Stimulated activated memory B cell treated with anti-CD40 and anti-IgM and Interleukin-4, amounts not matched to agents 10 μg/mL and 1 μg/mL and 100 μg/mL, for 72 hours (primary cell): ENCODE measurements at places on chromosomes 16 and 17.

- no peak overlapping the region for H3K4me3 ChIP-seq
- no peaks in the 10 kb centered on the region for H3K4me1 ChIP-seq
- H3K27ac ChIP-seq: no peak overlapping the region
- H3K27me3 ChIP-seq: no peaks in the 10 kb centered on the region
Observed at GRCh38 chr17:11086646-11087340, 154.2 kb upstream of the SHISA6 start.

- H3K36me3 ChIP-seq: peaks cover 6% of the 10 kb centered on the region
- peaks cover 11% of the 10 kb centered on the region for H3K27me3 ChIP-seq
- ATAC-seq: no peak
Observed at GRCh38 chr16:17945080-17945601, 391.4 kb downstream of the NPIPA8 start.

- peak overlapping the region; percentile 93 for H3K27ac ChIP-seq
- H3K4me1 ChIP-seq: peaks cover 34% of the 10 kb centered on the region
- ATAC-seq: no peak
- peak overlapping the region; percentile 98 for H3K4me3 ChIP-seq
- peaks cover 9% of the 10 kb centered on the region for H3K36me3 ChIP-seq
- H3K27me3 ChIP-seq: no peaks in the 10 kb centered on the region
Observed at GRCh38 chr17:2335726-2336214, 487 bp downstream of the TSR1 start.

DNA sequence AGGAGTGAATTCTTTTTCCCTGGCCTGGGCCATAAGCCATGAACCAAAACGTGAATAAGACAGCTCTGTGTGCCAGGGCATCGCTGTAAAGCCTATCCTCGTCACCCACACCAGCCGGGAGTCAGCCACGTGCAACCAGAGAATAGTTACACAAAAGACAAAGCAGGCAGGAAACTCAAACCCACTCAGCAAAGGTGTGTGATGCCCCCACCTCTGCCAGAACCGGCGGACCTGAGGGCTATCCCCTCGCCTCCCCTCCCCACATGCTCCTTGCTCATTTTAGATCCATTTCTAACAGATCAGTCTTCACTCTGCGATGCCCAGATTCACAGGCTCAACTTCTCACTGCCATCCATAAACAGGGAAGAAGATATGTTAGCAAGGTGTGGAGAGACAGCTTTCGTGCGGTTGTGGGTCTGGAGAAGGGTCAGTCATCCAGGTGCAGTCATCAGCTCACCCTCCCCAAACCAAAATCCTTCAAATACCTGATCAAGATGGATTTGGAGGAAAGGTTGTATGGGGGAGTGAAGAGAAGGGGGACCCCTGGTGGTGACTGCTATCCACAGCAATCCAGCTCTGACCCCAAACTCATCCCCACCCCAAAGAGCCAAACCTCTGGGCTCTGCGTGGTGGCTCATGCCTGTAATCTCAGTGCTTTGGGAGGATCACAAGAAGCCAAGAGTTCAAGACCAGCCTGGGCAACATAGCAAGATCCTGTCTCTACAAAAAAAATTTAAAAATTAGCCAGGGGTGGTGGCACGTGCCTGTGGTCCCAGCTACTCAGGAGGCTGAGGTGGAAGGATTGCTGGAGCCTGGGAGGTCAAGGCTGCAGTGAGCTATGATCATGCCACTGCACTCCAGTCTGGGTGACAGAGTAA lies 219.2 kb downstream of the C16orf78 start:
- H3K36me3 ChIP-seq: no peaks in the 10 kb centered on the region
- no peaks in the 10 kb centered on the region for H3K4me1 ChIP-seq
- H3K4me3 ChIP-seq: no peak overlapping the region
- no peak overlapping the region for H3K27ac ChIP-seq
- ATAC-seq: peak; percentile 48

- H3K4me3 ChIP-seq: peak overlapping the region; percentile 77
- peaks cover 28% of the 10 kb centered on the region for H3K4me1 ChIP-seq
- no peaks in the 10 kb centered on the region for H3K27me3 ChIP-seq
- H3K27ac ChIP-seq: no peak overlapping the region
Observed at GRCh38 chr17:82095777-82096708, 2.0 kb downstream of the FASN start.

GRCh38 chr17:17200831-17201230 lies 5.3 kb downstream of the PLD6 start:
- peaks cover 32% of the 10 kb centered on the region for H3K36me3 ChIP-seq
- no peak for ATAC-seq
- peaks cover 24% of the 10 kb centered on the region for H3K4me1 ChIP-seq
- no peaks in the 10 kb centered on the region for H3K27me3 ChIP-seq
- H3K27ac ChIP-seq: no peak overlapping the region

DNA sequence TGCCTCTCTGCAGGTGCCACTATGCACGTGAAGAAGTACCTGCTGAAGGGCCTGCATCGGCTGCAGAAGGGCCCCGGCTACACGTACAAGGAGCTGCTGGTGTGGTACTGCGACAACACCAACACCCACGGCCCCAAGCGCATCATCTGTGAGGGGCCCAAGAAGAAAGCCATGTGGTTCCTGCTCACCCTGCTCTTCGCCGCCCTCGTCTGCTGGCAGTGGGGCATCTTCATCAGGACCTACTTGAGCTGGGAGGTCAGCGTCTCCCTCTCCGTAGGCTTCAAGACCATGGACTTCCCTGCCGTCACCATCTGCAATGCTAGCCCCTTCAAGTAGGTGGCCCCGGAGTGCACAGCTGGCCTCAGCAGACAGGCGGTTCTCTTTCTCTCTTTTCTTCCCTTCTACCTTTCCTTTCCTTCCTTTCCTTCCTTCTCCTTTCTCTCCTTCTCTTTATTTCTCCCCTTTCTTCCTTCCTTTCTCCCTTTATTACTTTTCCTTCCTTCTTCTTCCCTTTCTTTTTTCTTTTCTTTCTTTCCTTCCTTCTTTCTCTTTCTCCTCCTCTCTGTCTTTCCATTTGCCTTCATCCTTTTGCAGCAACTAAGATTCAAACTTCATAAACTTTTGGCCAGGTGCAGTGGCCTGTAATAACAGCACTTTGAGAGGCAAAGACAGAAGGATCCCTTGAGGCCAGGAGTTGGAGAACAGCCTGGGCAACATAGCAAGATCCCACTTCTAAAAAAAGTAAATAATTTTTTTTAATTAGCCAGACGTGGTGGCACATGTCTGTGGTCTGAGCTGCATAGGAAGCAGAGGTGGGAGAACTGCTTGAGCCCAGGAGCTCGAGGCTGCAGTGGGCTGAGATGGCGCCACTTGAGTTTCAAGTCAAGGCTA lies 46.7 kb downstream of the SCNN1B start:
- no peak for ATAC-seq
- peaks cover 18% of the 10 kb centered on the region for H3K27me3 ChIP-seq
- H3K27ac ChIP-seq: no peak overlapping the region
- peaks cover 14% of the 10 kb centered on the region for H3K4me1 ChIP-seq
- no peak overlapping the region for H3K4me3 ChIP-seq
- H3K36me3 ChIP-seq: no peaks in the 10 kb centered on the region

GRCh38 chr17:4083187-4083586 lies 59.6 kb downstream of the ZZEF1 start:
- H3K27me3 ChIP-seq: no peaks in the 10 kb centered on the region
- H3K27ac ChIP-seq: peak overlapping the region; percentile 46
- H3K4me1 ChIP-seq: peaks cover 12% of the 10 kb centered on the region
- no peak for ATAC-seq
- H3K4me3 ChIP-seq: no peak overlapping the region
- H3K36me3 ChIP-seq: peaks cover 71% of the 10 kb centered on the region

- ATAC-seq: no peak
- H3K27me3 ChIP-seq: peaks cover 21% of the 10 kb centered on the region
- no peaks in the 10 kb centered on the region for H3K36me3 ChIP-seq
- H3K4me3 ChIP-seq: no peak overlapping the region
- peaks cover 5% of the 10 kb centered on the region for H3K4me1 ChIP-seq
Observed at GRCh38 chr17:41511116-41511515, 5.7 kb upstream of the KRT13 start.

DNA sequence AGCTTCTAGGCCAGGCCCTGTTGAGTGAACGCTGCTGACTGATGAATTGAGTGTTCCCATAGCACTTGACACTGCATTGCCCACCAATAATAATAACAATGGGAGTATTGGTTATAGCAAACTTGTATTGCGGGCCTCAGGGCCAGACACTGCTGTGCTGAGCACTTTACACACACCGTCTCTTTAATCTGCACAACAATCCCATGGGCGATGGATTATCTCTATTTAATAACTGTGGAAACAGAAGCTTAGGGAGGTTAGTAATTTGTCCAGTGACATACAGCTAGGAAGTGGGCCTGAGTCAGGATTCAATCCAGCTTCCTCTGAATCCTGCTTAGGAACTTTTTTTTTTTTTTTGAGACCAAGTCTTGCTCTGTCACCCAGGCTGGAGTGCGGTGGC lies 11.2 kb downstream of the ARHGAP23 start:
- H3K4me1 ChIP-seq: peaks cover 6% of the 10 kb centered on the region
- no peak for ATAC-seq
- no peak overlapping the region for H3K4me3 ChIP-seq
- H3K27ac ChIP-seq: no peak overlapping the region

GRCh38 chr17:44928950-44929720 lies 13.8 kb upstream of the GFAP start:
- no peaks in the 10 kb centered on the region for H3K4me1 ChIP-seq
- no peak for ATAC-seq
- H3K27ac ChIP-seq: no peak overlapping the region
- no peaks in the 10 kb centered on the region for H3K36me3 ChIP-seq

GRCh38 chr17:68087851-68088250 lies 52.3 kb downstream of the KPNA2 start:
- no peak overlapping the region for H3K4me3 ChIP-seq
- no peak for ATAC-seq
- no peaks in the 10 kb centered on the region for H3K36me3 ChIP-seq
- H3K27me3 ChIP-seq: no peaks in the 10 kb centered on the region

- no peaks in the 10 kb centered on the region for H3K36me3 ChIP-seq
- H3K4me1 ChIP-seq: peaks cover 9% of the 10 kb centered on the region
- no peak for ATAC-seq
- no peak overlapping the region for H3K4me3 ChIP-seq
Observed at GRCh38 chr16:23318639-23319038, 16.5 kb downstream of the SCNN1B start.

- H3K4me3 ChIP-seq: no peak overlapping the region
- no peaks in the 10 kb centered on the region for H3K27me3 ChIP-seq
Observed at GRCh38 chr16:76835779-76836300, 355.1 kb upstream of the MON1B start.

DNA sequence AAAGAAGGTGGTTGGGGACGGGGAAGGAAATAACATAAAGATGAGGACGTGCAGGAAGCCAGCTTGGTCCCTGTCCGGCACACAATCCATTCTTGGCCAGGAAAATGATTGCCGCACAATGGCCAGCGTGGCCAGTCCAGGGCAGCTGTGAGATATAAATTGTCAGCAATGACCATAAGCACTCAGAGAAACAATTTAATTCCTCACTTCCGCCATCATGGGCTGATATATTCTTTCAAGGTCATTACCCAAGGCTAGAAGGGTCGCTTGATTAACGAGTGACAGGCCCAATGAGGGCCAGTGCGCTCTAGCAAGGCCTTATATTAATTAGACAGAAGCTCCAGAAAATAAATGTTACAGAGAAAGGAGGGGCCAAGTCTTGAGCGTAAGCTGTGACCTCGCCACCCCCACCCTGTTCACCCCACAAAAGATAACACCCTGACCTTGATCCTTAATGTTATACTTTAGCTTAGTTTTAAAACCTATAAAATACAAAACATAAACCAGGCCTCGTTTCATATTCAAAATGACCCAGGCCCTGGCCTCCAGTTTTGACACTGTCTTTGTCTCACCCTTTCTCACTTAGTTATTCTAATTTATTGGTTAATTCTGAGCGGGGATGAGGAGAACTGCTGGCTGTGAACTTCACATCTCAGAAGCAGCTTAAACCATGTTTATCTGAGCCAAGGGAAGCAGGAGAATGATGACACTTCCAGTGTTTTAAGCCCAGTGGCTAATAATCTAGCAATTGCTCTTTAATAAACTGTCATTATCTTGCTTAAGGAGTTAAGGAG lies 478.3 kb upstream of the ZFHX3 start:
- no peaks in the 10 kb centered on the region for H3K36me3 ChIP-seq
- no peaks in the 10 kb centered on the region for H3K27me3 ChIP-seq
- no peaks in the 10 kb centered on the region for H3K4me1 ChIP-seq
- H3K4me3 ChIP-seq: no peak overlapping the region

DNA sequence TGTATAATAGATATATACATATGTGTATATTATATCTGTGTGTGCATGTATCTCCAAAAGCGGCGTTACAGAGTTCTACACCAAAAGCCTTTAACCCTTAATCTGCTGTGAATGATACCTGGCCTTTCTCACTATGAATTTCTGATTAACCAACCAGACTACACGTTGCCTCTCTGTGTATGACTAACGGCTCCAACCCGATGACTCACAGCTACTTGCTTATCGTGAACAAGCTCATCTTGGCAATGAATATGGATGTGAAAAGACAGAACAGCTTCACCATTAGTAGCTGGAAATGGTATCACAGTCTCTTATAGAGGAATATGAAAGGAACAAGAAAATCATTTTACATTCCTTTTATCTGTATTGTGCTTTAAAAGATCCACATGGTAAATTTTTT lies 23.8 kb upstream of the ARHGAP44 start:
- H3K27me3 ChIP-seq: peaks cover 19% of the 10 kb centered on the region
- H3K4me3 ChIP-seq: no peak overlapping the region
- ATAC-seq: no peak
- H3K4me1 ChIP-seq: no peaks in the 10 kb centered on the region

DNA sequence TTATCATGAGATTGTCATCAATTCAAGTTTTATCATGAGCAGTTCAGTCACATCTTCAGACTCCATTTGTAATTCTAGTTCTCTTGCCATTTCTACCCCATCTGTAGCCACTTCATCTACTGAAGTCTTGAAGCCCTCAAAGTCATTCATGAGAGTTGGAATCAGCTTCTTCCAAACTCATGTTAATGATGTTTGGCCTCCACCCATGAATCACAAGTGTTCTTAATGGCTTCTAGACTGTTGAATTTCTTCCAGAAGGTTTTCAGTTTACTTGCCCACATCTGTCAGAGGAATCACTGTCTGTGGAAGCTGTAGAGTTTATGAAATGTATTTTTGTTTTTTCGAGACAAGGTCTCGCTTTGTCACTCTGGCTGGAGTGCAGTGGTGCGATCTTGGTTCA lies 16.0 kb downstream of the NSRP1 start:
- peaks cover 23% of the 10 kb centered on the region for H3K36me3 ChIP-seq
- no peak for ATAC-seq
- no peak overlapping the region for H3K4me3 ChIP-seq
- H3K4me1 ChIP-seq: peaks cover 12% of the 10 kb centered on the region

GRCh38 chr17:81891303-81891552 lies 158 bp downstream of the ALYREF start:
- no peaks in the 10 kb centered on the region for H3K27me3 ChIP-seq
- H3K4me1 ChIP-seq: peaks cover 31% of the 10 kb centered on the region
- H3K27ac ChIP-seq: peak overlapping the region; percentile 88
- peaks cover 36% of the 10 kb centered on the region for H3K36me3 ChIP-seq
- peak overlapping the region; percentile 91 for H3K4me3 ChIP-seq

GRCh38 chr17:917391-917811 lies 62.2 kb downstream of the NXN start:
- H3K4me1 ChIP-seq: no peaks in the 10 kb centered on the region
- no peak for ATAC-seq
- H3K4me3 ChIP-seq: no peak overlapping the region
- H3K36me3 ChIP-seq: no peaks in the 10 kb centered on the region
- peaks cover 38% of the 10 kb centered on the region for H3K27me3 ChIP-seq

DNA sequence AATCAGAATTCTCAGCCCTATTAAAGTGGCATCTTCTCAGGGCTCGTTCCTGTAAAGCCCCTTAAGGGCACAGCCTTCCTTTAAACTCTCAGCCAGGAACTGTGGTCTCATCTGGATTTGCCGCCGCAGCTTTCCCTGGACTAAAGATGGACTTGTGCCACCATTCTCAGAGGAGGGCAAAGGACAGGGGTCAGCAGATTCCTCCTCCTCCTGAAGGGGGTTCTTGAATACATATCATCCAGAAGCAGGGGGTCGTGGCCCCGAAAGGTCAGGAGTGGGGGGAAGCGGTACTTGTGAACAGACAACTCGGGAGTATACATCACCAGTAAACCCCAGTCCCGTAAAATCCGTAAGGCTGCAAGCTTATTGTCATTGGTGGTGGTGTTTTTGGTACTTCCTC lies 174.8 kb downstream of the RPTOR start:
- H3K36me3 ChIP-seq: peaks cover 13% of the 10 kb centered on the region
- no peak overlapping the region for H3K27ac ChIP-seq
